CD4-positive, alpha-beta T cell treated with Interleukin-2 at 100 ng/mL for 4 hours (primary cell): ENCODE measurements at places on chromosomes 7 and 10.

- no peak for DNase-seq
These were observed 164.7 kb downstream of the ZMYND11 start for GRCh38 chr10:299969-300368.

GRCh38 chr10:51905032-51905431 lies 205.6 kb upstream of the CSTF2T start:
- no peak for DNase-seq

- DNase-seq = no peak
These were observed 97.9 kb downstream of the DNAJB6 start for GRCh38 chr7:157434701-157435100.

DNA sequence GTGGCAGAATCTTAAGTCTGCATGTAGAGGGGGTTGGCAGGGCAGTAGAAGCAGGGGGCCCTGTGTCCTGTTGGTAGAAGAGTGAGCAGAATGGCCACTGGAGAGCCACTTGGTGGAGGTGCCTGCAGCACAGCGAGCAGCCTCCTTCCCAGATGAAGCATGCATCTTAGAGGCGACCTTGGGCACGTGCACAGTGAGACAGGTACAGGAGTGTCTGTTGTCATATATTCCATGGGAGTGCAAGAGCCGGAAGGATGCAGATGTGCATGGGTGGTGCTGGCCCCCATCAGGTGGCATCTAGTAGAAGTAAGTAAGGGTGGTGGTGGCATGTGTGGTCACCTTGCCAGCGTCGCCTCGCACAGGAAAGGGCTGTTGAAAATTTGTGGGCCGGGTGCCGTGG lies 53.9 kb downstream of the CUX1 start:
- DNase-seq = no peak

- no peak for DNase-seq
These were observed 49.8 kb downstream of the CARD11 start for GRCh38 chr7:2993868-2994267.

DNA sequence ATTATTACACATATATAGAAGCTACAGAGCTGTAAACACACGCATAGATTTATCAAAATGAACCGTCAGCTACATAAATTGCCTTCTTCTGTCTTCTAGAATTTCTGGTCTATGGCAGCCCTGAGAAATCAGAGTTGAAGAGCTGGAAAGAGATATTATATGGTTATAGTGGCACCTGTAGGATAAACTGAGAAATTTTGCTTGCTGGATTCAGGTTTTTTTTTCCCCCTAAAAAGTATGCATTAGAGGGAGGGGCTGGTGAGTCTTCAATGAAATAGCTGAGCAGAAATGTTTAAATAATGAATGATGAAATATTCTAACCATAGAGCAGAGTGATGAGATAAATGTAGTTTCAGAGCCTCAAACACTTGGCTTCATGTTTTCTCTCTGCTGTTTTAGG lies 78.0 kb upstream of the DYNC1I1 start:
- no peak for DNase-seq

GRCh38 chr7:29359482-29360093 lies 165.0 kb downstream of the CHN2 start:
- no peak for DNase-seq
